Stimulated activated memory B cell treated with anti-CD40 and anti-IgM and Interleukin-4, amounts not matched to agents 10 μg/mL and 1 μg/mL and 100 μg/mL, for 72 hours (primary cell): ENCODE measurements at places on chromosomes 2 and 18.

- no peak overlapping the region for H3K4me3 ChIP-seq
- no peak overlapping the region for H3K27ac ChIP-seq
- H3K4me1 ChIP-seq: peaks cover 21% of the 10 kb centered on the region
- no peak for ATAC-seq
Observed at GRCh38 chr2:46845542-46846486, 69.8 kb downstream of the MCFD2 start.

GRCh38 chr2:240013343-240013742, 11.8 kb downstream of the NDUFA10 start:
- H3K4me3 ChIP-seq: no peak overlapping the region
- no peak for ATAC-seq
- no peaks in the 10 kb centered on the region for H3K4me1 ChIP-seq
- no peak overlapping the region for H3K27ac ChIP-seq
- H3K27me3 ChIP-seq: no peaks in the 10 kb centered on the region

GRCh38 chr2:170371231-170371998, 193.5 kb downstream of the MYO3B start:
- ATAC-seq: no peak
- no peak overlapping the region for H3K4me3 ChIP-seq
- H3K36me3 ChIP-seq: no peaks in the 10 kb centered on the region
- peaks cover 51% of the 10 kb centered on the region for H3K27me3 ChIP-seq

DNA sequence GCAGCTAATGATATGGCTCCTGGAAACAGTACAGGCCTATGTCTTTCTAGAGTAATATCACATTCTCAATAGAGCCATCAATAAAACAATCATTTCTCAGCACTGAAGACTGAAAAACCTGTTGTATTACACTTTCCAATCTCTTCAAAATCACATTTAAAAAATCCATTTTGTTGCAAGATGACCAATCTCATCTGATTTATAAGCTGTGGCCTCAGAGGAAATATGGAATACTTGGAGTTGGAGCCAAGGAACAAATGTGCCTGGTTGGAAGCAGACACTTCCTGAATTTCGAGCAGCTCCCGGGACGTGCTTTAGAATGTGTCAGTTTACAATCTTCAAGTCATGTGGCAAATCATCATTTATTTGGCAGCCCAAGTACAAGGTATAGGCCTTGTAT, 114.5 kb downstream of the ADCYAP1 start:
- no peaks in the 10 kb centered on the region for H3K36me3 ChIP-seq
- no peaks in the 10 kb centered on the region for H3K4me1 ChIP-seq
- H3K27me3 ChIP-seq: no peaks in the 10 kb centered on the region

DNA sequence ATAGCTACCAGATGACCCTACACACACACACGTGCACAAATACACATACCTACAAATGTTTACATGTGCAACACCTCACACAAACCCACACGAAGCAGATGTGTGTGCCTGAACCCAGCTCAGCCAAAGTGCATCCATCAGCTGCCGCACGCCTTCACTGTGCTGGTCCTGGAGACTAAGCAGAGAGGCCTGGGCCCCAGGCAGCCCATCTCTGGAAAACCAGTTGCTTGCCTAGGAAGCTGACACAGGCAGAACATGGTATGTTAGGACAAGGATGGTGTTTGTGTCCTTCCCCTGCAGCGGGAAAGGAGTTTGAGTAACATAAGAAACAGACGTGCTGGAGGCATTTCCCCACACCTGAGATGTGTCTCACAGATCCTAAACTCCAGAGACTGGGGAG, 86.7 kb downstream of the SEPTIN10 start:
- H3K36me3 ChIP-seq: no peaks in the 10 kb centered on the region
- H3K4me1 ChIP-seq: no peaks in the 10 kb centered on the region
- no peak overlapping the region for H3K4me3 ChIP-seq
- no peak overlapping the region for H3K27ac ChIP-seq
- ATAC-seq: no peak

DNA sequence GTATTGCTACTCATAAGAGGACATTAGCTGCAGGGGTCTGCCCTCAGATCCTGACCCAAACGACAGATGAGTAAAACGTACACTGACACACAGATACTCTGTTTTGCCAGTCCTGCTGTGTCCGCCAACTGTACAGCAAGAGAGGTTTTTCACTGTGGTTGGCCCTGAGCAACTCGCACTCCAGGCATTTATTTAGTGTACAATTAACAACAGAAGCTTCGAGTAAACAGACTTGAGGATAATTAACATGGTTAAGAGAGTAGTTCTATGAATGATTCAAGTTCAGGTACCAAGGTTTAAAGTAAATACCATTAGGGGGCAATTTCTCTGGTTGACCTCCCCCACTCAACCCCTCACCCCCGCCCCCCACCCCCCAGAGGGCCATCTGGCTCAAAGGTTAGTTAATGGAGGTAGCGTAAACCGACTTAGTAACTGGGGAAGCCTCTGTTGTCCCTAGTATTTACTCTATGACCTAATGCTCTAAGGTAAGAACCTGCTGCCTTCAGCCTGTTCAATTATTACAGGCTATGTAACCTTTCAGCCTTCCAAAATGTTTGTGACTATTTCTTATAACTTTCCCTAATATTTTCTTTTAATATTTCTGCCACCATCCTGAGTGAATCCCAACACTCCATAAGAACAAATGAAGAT, 103.9 kb upstream of the XIRP2 start:
- H3K36me3 ChIP-seq: no peaks in the 10 kb centered on the region
- no peak for ATAC-seq
- no peak overlapping the region for H3K4me3 ChIP-seq
- no peaks in the 10 kb centered on the region for H3K4me1 ChIP-seq
- no peak overlapping the region for H3K27ac ChIP-seq

- no peak overlapping the region for H3K4me3 ChIP-seq
- no peak overlapping the region for H3K27ac ChIP-seq
- no peaks in the 10 kb centered on the region for H3K4me1 ChIP-seq
Observed at GRCh38 chr2:77922567-77922966, 400.4 kb upstream of the LRRTM4 start.

DNA sequence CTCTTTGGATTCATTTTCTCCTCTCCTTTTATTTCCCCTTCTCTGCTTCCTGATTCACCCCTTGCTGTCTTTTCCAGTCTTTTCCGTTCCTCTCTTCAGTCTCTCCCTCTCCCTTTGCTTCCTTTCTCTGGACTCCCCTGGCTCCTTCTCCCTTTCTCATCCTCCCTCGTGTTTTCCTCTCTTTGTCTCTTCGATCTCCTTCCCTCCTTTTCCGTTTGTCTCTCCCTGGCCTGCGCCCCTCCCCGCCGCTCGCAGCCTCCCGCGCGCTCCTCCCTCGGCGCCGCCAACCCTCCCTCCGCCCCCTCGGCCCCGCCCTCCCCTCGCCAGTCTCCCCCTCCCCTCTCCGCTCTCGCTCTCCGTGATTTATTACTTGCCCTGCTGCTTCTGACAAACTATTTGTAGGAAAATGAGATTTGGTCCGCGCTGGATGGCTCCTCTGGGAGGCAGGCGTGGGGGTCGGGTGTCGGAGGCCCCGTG, 46.0 kb upstream of the PAX8 start:
- peak overlapping the region; percentile 0 for H3K27ac ChIP-seq
- H3K4me3 ChIP-seq: peak overlapping the region; percentile 63
- peaks cover 19% of the 10 kb centered on the region for H3K4me1 ChIP-seq
- H3K36me3 ChIP-seq: no peaks in the 10 kb centered on the region

GRCh38 chr2:156464106-156464505, 27.9 kb downstream of the GPD2 start:
- H3K27me3 ChIP-seq: no peaks in the 10 kb centered on the region
- no peak overlapping the region for H3K27ac ChIP-seq
- no peak for ATAC-seq
- H3K4me3 ChIP-seq: no peak overlapping the region
- H3K4me1 ChIP-seq: peaks cover 39% of the 10 kb centered on the region

- no peaks in the 10 kb centered on the region for H3K36me3 ChIP-seq
- H3K27ac ChIP-seq: no peak overlapping the region
- no peaks in the 10 kb centered on the region for H3K4me1 ChIP-seq
Observed at GRCh38 chr2:186925514-186925913, 76.5 kb upstream of the ZSWIM2 start.

- no peak for ATAC-seq
- H3K27me3 ChIP-seq: no peaks in the 10 kb centered on the region
- H3K4me3 ChIP-seq: no peak overlapping the region
- H3K27ac ChIP-seq: no peak overlapping the region
Observed at GRCh38 chr2:55585451-55586080, 31.9 kb downstream of the PPP4R3B start.

GRCh38 chr2:12507295-12507694, 209.4 kb upstream of the TRIB2 start:
- H3K27me3 ChIP-seq: peaks cover 43% of the 10 kb centered on the region
- H3K4me1 ChIP-seq: peaks cover 52% of the 10 kb centered on the region
- ATAC-seq: peak; percentile 94
- peaks cover 7% of the 10 kb centered on the region for H3K36me3 ChIP-seq

DNA sequence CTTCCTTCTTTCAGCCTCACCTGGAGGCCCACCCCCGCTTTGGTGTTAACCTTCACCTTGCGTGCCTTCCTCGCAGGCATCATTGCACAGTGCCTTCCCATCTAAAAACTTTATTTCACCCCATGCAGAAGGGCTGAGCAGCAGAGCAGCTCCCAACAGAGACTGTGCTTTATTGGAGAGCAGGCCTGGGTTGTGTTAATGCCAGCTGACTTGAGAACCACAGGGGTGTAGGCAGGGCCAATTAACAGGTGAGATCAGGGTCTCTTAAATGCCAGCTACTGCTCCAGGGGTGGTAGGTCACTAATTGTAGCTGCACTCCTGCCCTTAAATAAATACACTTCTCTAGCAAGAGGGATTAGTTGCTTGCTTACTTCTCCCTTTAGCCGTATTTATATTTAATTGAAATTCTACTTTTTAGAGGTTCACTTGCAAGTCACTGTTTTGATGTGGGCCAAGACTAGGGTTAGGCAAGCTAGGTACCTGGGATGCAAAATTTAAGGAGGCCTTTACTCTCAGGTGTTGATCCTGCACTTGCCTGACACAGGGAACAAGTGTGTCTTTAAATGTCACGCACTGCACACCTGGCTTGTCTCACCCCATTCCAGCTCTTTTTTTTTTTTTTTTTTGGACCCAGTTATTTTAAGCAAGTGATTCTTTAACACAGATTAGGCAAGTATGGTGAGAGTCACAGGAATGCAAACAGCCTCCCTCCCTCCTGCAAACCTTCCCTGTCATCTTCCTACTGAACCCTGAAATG, 54.5 kb downstream of the LYPD1 start:
- ATAC-seq: no peak
- H3K4me1 ChIP-seq: no peaks in the 10 kb centered on the region
- H3K4me3 ChIP-seq: no peak overlapping the region

DNA sequence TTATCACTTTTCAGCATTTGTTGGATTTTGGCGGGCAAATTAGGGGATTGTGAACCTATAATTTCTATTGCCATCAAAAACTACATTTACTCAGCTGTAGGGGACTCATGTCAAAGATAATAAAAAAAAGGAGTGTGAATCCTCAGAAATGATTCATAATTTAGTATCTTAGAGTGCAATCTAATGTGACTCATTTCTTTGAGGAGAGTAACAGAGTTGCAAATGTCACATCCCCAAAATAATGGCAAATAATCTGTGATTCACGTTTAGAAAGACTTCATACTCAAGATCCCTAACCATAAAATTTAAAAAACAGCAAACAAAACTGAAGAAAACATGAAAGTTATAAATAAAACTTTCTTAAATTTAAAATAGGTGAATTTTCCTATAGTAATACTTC, 373.0 kb downstream of the CDH2 start:
- no peak for ATAC-seq
- H3K36me3 ChIP-seq: no peaks in the 10 kb centered on the region
- no peak overlapping the region for H3K4me3 ChIP-seq
- no peaks in the 10 kb centered on the region for H3K4me1 ChIP-seq

DNA sequence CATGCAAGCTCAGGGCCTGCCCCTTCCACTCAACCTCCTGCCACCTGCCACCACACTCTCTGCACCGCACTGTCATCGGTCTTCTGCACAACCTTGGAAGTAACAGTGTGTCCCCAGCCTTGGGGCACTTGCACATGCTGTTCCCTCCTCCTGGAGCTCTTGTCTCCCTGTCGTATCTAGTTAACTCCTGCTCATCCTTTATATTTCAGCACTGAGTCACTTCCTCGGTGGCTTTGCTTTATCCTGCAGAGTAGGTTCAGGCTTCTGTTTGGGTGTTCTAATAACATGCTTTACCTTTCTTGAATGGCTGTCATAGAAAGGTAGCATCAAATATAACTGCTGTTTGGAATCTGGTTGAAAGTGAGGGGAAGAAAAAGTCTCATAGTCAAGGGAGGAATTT, 25.3 kb downstream of the PAX8 start:
- peaks cover 21% of the 10 kb centered on the region for H3K4me1 ChIP-seq
- H3K27me3 ChIP-seq: no peaks in the 10 kb centered on the region
- H3K36me3 ChIP-seq: peaks cover 21% of the 10 kb centered on the region

- ATAC-seq: no peak
- H3K36me3 ChIP-seq: no peaks in the 10 kb centered on the region
Observed at GRCh38 chr2:23419171-23420090, 34.5 kb downstream of the KLHL29 start.

GRCh38 chr2:214781226-214781625, 28.3 kb downstream of the BARD1 start:
- no peaks in the 10 kb centered on the region for H3K27me3 ChIP-seq
- H3K4me3 ChIP-seq: no peak overlapping the region
- no peak for ATAC-seq
- H3K27ac ChIP-seq: no peak overlapping the region
- H3K36me3 ChIP-seq: peaks cover 74% of the 10 kb centered on the region
- H3K4me1 ChIP-seq: no peaks in the 10 kb centered on the region

- H3K27me3 ChIP-seq: no peaks in the 10 kb centered on the region
- no peak overlapping the region for H3K4me3 ChIP-seq
- peak overlapping the region; percentile 69 for H3K27ac ChIP-seq
- peaks cover 14% of the 10 kb centered on the region for H3K4me1 ChIP-seq
Observed at GRCh38 chr2:207468488-207468887, 61.3 kb upstream of the CREB1 start.

DNA sequence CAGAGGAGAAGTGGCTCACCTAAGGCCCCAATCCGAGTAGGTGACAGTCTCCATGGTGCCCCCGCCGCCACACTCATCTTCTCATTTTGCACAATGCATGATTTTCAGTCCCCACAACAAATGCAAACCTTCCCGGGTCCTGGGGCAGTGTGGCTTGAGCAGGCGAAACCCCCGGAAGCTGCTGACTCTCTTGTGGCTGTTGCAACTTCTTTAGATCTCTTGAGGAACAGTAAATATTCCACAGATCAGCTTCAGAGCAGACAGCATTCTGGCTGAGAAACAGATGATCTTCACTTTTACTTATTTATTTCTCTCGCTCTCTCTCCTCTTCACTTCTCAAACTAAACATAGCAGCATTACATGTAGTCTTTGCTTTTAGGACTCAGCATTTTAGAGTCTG, 51.9 kb downstream of the ASAP2 start:
- no peaks in the 10 kb centered on the region for H3K36me3 ChIP-seq
- H3K27ac ChIP-seq: no peak overlapping the region
- no peak overlapping the region for H3K4me3 ChIP-seq
- H3K4me1 ChIP-seq: peaks cover 4% of the 10 kb centered on the region
- no peak for ATAC-seq

GRCh38 chr2:177984749-177985148, 87.8 kb downstream of the PDE11A start:
- no peak overlapping the region for H3K27ac ChIP-seq
- H3K4me1 ChIP-seq: no peaks in the 10 kb centered on the region
- H3K4me3 ChIP-seq: no peak overlapping the region
